ENCODE measurements at places on chromosomes 3 and 15.

DNA sequence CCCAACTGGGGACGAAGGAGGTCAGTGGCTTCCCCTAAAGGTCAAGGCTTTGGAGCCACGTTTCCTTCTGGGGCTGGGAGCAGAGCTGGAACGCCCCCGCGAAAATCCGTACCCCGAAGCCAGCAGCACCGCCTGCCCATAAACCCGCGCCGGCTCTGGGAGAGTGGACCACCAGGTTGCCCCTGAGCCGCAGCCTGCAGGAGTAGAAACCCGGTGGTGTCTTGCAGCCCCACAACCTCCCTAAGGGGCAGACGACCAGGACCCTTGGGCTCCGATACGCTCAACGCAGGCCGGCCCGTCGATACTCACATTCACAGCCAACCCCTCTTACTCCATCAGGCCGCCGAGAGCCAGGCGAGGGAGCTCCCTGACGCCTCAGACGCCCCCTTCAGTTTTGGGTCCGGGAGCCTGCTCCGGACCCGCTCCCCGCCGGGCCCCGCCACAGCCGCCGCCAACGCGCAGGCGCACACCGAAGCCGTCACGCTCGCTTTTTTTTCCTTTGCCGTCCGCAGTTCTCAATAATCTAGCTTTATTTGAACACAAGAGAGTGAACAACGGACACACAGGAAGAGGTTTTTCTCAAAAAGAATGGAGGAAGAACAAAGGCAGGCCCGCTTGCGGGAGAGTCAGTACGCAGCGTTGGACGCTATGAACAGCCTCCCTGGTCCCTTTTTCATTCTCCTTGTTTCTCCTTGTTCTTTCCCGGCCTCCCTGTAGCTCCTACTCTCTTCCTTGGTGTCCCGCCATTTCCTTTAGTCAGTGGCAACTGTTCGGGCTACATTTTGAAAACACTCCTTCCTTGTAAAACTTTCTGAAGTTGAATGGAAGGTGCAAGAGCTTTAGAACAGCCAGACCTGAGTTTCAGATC, at the start of gene ZNF106:
TSS of gene ZNF106 (minus strand) at position 471 of the 868 bp plus-strand sequence. CDS start 18,852 bp downstream, outside the sequence.
- peak; percentile 93 for DNase-seq

GRCh38 chr3:20772869-20773268, 586.9 kb upstream of the SGO1 start:
- DNase-seq = no peak

DNA sequence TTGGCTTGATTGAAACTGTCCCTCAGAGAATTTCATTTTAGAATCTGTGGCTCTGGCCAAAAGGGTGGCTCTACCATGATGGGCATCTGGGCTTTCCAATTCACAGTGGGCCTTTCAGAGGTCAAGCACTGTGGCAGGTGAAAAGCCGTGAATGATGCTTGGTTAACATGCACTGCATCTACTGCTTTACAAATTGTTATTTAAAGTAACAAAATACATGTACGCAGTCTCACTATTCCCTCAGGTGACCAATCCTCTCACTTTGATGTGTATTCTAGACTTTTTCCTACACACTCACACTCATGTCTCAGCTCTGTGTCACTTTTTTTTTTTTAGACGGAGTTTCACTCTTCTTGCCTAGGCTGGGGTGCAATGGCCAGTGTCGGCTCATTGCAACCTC, 70.5 kb downstream of the MGLL start:
- DNase-seq = no peak

DNA sequence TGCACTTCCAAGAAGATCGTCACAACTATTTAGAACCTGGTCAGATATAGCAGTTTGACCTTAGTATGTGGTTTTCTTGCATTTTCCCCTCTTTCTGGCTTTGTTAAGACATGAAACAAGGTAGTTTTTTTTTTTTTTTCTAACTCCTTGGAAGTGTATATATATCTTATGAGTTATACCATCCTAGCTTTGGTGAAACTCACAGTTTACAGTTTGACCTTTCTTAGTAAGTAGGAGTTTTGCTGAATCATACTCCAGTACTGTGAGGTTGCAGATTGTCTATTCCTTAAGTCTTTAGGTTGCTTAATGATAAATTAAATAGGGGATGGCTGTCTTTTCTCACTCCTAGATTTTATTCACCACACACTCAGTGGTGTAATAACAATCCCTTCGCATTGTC, 325.0 kb downstream of the RBMS3 start:
- DNase-seq = no peak

GRCh38 chr15:98840053-98840452, 167.5 kb downstream of the PGPEP1L start:
- no peak for DNase-seq

DNA sequence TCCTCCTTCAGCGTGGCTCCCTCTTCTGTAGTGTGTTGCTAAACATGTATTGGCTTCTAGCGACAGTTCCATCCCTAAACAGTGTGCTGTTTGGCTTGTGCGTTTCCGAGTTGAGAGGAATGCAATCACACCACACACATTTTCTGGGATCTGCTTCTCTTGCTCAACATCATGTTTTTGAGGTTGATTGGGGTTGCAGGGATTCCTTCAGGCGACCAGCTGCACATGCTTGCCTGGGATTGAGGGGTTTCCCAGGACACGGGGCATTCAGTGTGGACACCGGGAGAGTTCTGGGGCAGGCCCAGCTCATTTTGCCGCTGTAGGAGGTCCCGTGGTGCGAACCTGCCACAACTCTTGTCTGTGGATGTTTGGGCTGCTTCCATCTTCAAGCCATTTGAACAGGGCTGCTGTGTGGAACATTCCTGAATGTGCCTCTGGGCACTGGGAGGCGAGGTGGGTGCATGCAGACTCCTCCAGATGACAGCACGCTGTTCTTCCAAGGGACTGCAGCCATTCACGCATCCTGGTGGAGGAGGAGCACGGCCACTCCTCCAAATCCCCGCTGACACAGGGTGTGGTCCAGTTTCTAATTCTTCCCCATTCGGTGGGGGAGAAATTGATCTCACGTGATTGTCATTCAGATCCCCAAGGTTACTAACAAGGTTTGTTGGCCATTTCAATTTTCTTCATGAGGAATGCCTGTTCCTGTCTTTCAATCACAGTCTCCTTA, 82.8 kb downstream of the PLXNA1 start:
- no peak for DNase-seq

- no peak for DNase-seq
These were observed 91.5 kb upstream of the CHD2 start for GRCh38 chr15:92808598-92809063.

GRCh38 chr3:15107075-15107947, 8.4 kb upstream of the RBSN start:
- no peak for DNase-seq

DNA sequence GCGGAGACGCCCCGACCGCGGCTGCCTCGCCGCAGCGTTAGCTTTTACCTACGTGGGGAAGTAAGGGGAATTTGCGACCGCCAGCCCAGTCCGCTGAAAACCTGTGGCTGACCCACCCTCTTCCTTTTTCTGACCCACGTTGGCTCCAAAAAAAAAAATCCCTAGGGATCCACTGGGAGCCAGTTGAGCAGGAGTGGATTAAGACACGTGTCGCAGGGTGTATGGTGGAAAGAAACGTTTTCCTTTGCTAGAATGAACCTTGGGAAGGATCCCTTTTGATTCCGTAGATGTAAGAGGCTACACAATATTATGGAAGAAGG, 575 bp upstream of the PCYT1A start:
- no peak for DNase-seq

DNA sequence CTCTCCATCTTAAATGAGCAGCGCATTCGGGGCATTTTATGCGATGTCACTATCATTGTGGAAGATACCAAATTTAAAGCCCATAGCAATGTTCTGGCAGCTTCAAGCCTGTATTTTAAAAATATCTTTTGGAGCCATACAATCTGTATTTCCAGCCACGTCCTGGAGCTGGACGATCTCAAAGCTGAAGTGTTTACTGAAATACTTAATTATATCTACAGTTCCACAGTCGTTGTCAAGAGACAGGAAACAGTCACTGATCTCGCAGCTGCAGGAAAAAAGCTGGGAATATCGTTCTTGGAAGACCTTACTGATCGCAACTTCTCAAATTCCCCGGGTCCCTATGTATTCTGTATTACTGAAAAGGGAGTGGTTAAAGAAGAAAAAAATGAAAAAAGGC, 44.4 kb upstream of the RASA2 start:
- DNase-seq = no peak

GRCh38 chr3:13135251-13135810, 62.1 kb upstream of the IQSEC1 start:
- no peak for DNase-seq

DNA sequence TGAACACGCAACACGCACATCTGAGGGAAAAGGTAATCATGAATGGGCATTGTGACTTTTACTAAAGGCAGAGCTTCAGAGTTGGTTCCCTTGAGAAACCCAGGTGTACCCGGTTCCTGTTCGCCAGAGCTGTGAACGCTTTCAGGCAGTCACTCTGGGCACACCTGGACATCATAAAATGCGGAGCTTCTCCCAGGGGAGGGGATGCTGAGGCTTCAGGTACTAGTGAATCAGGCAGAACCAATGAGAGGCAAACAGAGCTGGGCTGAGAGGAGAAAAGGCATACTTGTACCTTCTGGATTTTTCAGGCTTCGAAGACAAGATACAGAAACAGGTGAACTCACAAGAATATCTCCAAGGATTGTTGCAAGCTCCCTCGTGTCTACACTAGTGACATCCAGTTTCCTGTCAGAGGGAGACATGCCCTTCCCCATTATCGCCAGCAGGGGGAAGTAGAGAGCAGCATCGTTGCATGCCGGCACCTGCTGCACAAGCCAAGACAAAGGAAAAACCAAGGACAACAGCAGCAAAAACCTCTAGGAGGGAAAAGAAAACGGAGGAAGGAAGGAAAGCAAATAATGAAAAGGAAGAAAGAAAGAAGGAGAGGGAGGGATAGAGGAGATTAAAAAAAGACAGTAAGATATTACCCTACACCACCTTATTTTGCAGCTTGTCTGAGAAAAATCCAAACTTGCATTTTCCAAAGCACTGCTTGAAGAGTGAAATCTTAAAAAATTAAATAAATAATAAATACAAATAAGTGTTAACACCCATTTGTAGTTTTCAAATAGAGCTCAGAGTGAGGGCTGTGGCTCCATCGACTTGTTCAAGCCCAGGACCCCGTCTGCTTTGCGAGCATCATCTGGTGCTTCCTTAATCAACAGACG, 2.0 kb downstream of the AHSG start:
- peak; percentile 79 for DNase-seq

- no peak for DNase-seq
These were observed 57.6 kb upstream of the SLCO2A1 start for GRCh38 chr3:134087060-134087974.

DNA sequence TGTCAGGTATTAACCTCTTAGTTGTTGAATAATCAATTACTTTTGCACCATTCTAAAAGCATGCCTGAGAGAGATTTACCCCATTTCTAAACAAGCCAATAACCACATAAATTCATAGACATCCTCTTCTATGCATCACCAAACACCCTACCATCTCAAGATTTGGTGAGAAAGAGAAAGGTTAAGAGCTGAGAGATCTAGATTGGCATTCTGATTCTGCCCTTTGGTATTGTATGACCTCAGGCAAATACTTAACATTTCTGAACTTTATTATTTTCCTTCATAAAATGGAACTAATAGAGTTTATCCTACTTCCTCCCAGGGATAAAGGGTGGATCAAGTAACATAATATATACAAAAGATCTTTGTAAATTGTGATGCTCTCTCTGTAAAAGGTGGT, 146.5 kb upstream of the MME start:
- no peak for DNase-seq

GRCh38 chr15:68427963-68428362, 4.0 kb downstream of the ITGA11 start:
- no peak for DNase-seq

DNA sequence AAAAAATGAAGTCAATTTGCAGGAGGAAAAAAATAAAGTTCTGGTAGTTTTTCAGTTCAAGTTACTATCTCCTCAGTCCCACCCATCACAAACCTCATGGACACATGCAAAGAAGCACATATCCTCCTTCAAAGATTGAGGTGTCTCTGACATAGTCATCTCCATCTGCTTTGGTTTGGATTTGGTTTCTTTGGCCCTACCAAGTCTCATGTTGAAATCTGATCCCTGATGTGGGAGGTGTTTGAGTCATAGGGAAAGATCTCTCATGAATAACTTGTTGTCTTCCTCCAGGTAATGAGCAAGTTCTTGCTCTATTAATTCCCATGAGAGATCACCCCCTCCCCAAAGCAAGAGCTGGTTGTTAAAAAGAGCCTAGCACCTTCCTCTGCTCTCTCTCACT, 446.8 kb downstream of the IGSF11 start:
- no peak for DNase-seq

DNA sequence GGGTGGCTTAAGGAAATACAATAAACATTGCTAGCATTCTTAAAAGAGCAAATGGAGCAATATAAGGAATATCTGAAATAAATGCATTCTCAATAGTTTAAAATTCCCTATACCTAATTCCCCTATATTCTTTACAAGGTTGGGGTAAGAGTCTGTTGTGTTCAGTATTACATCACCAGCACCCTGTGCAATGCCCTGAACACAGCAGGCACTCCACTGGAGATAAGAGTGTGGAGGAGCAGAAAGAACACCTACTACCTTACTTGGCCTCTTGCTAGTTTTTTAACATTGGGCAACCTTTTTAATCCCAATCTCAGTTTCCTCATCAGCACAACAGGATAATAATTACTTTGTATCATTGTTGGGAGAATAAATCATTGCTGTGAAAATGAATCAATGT, 140.2 kb upstream of the PLXND1 start:
- DNase-seq = no peak

GRCh38 chr15:39618063-39618823, 37.4 kb downstream of the THBS1 start:
- no peak for DNase-seq

- no peak for DNase-seq
These were observed 116.6 kb upstream of the PLXNA1 start for GRCh38 chr3:126866175-126866759.

GRCh38 chr3:25291481-25291905, 136.6 kb upstream of the RARB start:
- no peak for DNase-seq

DNA sequence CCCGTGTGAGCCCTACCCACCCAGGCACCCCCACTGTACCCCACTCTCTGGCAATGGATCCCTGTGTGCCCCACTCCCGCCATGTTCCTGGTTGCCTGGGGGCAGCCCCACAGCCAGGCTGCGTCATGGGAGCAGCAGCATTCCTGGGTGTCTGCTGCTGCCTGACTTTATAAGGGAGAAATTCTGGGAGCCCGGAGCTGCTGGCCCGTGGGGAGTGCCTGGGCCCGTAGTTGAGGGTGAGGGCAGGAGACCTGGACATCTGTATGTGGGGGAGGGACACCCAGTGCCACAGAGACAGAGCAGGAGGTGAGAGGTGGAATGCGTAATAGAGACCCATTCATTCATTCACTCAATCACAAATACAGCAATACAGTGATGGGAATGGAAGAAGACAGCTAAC, 15.1 kb downstream of the CSPG4 start:
- no peak for DNase-seq

GRCh38 chr3:7423995-7424394, 563.1 kb downstream of the GRM7 start:
- no peak for DNase-seq

DNA sequence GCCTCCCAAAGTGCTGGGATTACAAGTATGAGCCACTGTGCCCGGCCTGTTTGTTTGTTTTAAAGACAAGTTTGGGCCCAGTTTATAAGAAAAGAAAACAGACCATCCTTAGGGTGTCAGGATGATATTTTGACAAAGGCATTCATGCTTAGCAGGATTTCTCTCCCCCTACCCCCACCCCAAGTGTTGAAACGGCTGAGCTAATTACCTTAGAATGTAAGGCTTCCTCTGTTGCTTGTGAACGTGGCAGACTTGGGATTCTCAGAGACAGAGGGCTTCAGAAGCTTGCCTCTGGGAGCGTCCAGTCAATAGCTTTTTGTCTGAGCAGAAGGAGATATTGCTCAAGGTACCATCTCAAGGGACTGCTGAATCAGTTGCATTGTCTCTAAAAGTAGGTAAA, 24.0 kb downstream of the FLNB start:
- no peak for DNase-seq

- DNase-seq = peak; percentile 44
These were observed 11.0 kb upstream of the RAB7A start for GRCh38 chr3:128714887-128715491.
